ENCODE measurements at places on chromosomes 7 and 10. TPM values are rescaled to one million over a fixed set of nuclear protein-coding genes. Genes with fewer than 3 reads are reported as not detected.

- no peak for DNase-seq
Measured at GRCh38 chr7:155620497-155620896, 24.0 kb upstream of the RBM33 start.

DNA sequence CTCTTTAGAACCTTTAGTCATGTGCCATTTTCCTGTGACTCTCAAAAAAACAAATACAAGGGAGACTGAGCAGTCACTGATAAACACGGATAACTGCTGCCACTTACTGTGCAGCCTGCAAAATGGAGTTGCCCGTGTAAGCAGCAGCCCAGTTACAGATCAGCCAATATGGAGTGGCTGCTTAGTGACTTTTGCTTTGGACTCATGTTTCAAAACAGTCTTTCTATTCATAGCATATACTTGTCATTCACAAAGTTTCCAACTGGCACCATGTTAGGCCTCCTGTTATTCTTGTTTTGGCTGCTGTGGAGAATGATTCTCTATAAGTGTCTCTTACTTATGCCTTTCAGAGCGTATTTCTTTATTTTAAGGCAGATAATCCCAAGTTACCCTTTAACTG, 3.0 kb downstream of the FAM204A start:
- no peak for DNase-seq

DNA sequence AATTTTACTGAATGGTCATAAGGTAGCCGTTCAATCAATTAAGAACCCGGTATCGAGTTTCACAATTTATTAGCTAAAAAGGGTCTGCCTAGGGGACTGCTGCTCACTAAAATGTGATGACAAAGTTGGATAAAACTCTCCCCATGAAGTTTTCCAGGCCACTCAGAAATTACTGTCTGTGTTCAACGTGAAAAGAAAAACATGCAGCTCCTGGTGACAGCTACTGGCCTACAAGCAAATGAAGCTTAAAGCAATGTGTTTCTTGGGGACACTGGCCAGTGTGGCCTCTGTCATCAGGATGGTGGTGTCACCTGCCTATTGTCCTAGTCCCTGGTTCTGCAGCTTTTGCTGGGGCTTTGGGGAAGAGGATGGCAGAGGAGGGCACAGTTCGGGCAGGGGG, 222.6 kb downstream of the WDR11 start:
- DNase-seq = no peak

- no peak for DNase-seq
Measured at GRCh38 chr7:157021071-157021870, 10.8 kb upstream of the MNX1 start.

DNA sequence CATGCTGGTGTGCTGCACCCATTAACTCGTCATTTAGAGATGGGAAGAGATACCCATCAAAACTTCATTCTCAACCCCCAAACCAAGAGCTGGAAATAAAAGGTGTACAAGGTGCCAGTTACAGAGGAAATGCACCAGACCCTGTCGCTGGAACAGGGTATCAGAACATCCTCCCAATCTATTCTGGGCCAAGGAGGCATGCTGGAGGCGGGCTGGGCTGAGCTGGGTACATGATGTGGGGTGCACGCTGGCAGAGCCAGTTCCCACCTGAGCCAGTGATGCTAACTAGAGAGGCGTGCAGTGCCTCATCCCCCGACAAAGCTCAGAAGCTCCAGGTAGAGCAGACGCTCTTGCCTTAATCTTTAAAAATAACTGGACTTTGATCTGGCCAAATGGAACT, 70.1 kb downstream of the NPSR1 start:
- DNase-seq = no peak

GRCh38 chr7:41955451-41955850, 252.6 kb upstream of the INHBA start:
- no peak for DNase-seq

TMEM196 gene
- total RNA-seq = not detected

Measured in ascending aorta (tissue), 2 donors.